ENCODE measurements at places on chromosomes 16 and 17. TPM values are rescaled to one million over a fixed set of nuclear protein-coding genes. Genes with fewer than 3 reads are reported as not detected.

- DNase-seq = no peak
Measured at GRCh38 chr17:31743797-31744196, 115.2 kb downstream of the COPRS start.

GRCh38 chr16:13438064-13438463 is 481.9 kb upstream of the ERCC4 start:
- no peak for DNase-seq

- no peak for DNase-seq
Measured at GRCh38 chr16:14649816-14650215, 17.1 kb downstream of the BFAR start.

- no peak for DNase-seq
Measured at GRCh38 chr16:87322833-87323726, 5.9 kb upstream of the C16orf95 start.

GRCh38 chr17:8096541-8096940 is 9.0 kb upstream of the ALOX12B start:
- no peak for DNase-seq

CD7 gene
- total RNA-seq = not detected

HBQ1 gene
- 3.6 TPM for total RNA-seq
